Memory B cell (primary cell): ENCODE measurements at places on chromosomes 11 and 22.

DNA sequence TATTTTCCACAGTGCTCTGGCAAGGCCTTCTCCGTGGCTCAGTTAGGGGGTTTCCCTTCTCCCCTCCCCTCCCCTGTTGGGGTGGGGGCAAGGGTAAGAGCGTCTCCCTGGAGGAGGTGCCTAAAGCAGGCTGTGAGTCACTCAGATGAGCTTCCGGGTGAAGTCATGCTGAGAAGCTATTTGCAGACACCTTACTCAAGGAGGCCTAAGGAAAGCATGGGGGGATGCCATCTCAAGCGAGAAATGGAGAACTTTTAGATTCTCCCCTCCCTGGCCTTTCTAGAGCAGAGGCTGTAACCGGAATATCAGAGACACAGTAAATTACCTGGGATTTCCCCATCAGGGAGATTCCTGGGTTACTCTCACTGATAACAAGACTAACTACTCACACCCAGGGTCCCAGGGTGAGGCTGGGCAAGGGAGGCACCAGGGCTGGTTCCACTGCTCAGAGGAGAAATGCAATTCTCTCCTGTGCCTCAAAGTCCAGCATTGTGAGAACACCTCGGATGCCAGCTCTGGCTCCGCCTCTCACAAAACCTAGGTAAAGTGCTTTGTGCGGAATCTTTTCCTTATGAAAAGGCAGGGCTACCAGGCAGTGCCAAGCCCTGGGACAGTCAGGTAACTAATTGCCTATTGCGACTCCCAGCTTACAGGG is 123.6 kb downstream of the ABTB2 start:
- DNase-seq, result peak; percentile 61

DNA sequence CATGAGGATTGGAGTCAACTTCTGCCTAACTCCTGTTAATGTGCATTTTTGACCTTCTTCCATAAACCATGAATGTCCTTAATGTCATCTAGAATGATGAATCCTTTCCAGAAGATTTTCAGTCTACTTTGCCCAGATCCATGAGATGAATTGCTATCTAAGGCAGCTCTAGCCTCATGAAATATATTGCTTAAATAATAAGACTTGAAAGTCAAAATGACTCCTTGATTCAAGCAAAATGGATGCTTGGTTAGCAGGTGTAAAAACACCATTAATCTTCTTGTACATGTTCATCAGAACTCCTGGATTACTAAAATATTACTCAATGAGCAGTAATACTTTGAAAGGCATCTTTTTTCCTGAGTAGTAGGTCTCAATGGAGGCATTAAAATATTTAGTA is 238.5 kb upstream of the ZC3H12C start:
- no peak for DNase-seq

DNA sequence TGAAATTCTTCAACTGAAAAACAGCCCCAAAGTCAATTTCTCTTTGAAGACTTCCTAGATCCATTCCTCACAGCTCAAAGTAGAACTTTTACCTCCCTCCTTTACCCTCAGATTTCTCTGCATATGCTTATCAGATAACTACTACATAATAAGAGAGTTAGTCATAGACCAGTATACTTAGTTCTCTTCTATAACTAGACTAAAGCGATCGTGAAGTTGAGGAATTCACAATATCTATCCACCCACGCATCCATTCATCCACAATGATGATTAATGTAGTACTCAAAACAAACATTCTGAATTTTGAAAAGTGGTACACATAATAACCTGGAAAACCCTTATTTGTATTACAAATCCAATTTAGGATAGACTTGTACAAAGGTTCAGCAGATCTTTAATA is 800.9 kb upstream of the TENM4 start:
- no peak for DNase-seq

GRCh38 chr11:1139441-1140083 is 18.2 kb upstream of the MUC5AC start:
- DNase-seq, result no peak

GRCh38 chr11:28674433-28675103 is 566.4 kb downstream of the METTL15 start:
- DNase-seq, result no peak

DNA sequence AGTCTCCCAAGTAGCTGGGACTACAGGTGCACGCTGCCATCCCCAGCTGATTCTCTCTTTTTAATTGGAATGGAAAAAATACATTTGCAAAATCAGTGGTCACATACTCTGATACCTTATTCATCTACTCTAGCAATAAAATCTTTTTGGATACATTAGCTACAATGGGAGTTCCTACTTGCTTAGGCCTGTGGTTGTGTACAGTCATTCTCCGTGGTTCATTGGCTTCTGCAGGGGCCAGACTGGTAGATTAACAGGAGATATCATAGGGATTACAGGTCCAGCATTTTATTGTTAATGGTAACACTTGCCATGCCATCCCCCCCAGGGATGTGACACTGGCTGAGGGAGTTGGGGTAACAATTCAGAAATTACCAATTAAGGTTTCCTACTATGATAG is 140.0 kb downstream of the ADAMTS15 start:
- no peak for DNase-seq

- no peak for DNase-seq
Observed at GRCh38 chr11:87453531-87454089, 415.9 kb downstream of the TMEM135 start.

DNA sequence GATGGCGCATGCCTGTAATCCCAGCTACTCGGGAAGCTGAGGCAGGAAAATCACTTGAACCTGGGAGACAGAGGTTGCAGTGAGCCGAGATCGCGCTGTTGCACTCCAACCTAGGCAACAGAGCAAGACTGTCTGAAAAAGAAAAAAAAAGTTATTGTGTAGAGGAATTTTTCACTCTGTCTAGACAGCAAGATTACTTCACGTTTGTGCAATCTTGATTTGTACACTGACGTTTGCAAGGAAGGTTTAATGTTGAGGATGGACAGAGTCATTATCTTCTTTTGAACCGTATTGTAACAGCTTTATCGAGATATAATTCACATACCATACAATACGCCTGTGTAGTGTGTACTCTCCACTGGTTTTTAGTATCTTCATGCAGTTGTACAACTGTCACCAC is 3.7 kb downstream of the CTTN start:
- no peak for DNase-seq

DNA sequence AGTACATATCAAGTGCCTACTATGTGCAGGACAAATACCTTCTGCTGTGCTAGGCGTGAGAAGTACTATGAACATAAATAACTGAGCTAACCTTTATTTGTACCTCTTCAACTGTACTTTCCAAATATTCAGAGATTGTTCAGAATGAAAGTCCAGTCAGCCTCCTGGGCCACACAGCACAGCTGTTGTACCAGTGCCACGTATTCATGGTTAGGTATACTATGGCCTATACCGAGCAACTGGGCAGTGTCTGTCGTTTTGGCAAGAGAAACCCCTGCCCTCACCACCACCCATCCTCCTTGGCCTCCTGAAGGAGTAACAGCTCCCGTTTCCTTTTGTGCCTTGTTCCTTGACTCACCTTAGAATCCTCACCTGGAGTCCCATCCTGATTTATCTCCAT is 53.0 kb downstream of the RASSF10 start:
- no peak for DNase-seq

GRCh38 chr22:50691521-50691920 is 18.9 kb downstream of the SHANK3 start:
- DNase-seq, result no peak
